ENCODE measurements at places on chromosomes 3 and 15.

- peak; percentile 50 for DNase-seq
Measured at GRCh38 chr3:52535411-52536111, 844 bp upstream of the UQCC5 start.

- DNase-seq: peak; percentile 8
Measured at GRCh38 chr3:114274929-114275328, 18.9 kb upstream of the TIGIT start.

GRCh38 chr15:78360958-78361718, 21.0 kb downstream of the CRABP1 start:
- DNase-seq: no peak

GRCh38 chr3:45712434-45713110, 23.4 kb downstream of the SACM1L start:
- no peak for DNase-seq

DNA sequence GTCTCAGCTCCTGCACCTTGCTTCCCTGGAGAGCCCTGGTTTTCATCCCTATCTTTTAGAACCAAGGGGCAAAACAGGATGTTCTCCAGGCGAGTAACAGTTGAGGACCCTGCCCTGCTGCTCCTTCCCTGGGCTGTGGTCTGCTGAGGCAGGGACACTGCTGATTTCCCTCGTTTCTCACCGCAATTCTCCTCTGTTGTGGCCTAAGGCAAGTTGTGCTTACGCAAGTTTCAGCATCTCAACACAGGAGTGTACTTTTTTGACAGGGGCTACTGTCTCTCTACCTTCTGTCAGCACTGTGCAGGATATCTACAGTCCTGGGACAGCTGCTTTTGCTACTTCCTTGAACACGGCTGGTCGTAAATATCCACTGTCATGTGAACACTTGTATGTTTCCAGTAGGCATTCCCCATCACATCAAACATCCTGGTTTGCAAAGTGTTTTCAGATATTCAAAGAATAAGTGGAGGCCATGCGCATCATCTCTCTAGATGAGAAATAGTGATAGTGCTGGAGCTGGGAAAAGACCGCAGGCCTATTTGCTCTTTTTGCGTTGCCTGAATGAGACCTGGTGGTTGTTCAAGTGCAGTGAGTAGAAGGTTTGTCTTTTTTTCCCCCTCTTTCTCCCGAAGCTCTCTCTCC, 110.1 kb upstream of the PLXNA1 start:
- DNase-seq: no peak

GRCh38 chr3:168250415-168250861, 154.7 kb upstream of the GOLIM4 start:
- peak; percentile 4 for DNase-seq

DNA sequence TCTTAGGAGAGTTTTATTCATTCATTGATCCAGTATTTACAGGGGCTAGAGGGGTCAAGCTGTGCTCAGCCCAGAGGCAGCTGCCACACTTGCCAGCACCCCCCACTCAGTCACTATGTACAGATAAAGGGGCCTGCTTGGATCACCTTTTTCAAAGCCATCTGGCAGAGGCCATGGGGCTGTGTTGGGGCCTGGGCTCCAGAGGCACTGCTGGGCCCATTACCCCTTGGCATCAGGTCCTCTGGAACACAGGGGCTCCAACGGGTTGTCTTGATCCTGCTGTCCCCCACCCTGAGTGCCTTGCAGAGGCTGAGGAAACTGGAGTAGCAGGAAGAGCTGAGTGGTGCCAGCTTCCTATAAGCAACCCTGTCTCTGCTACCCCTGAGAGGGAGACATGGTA, 43.9 kb downstream of the SEMA3G start:
- no peak for DNase-seq

- no peak for DNase-seq
Measured at GRCh38 chr15:62648954-62649353, 393.6 kb upstream of the TPM1 start.

All from kidney glomerular epithelial cell (primary cell).